Activated CD4-positive, alpha-beta memory T cell treated with anti-CD3 and anti-CD28 coated beads for 36 hours (primary cell): ENCODE measurements at places on chromosomes 13 and 19. TPM values are rescaled to one million over a fixed set of nuclear protein-coding genes. Genes with fewer than 3 reads are reported as not detected.

The NKG7 gene
- total RNA-seq = 149 TPM

- no peak for DNase-seq
These were observed 2101.7 kb upstream of the PCDH20 start for GRCh38 chr13:63517371-63517770.

The RPL21 gene
- 1,539 TPM for total RNA-seq

DNA sequence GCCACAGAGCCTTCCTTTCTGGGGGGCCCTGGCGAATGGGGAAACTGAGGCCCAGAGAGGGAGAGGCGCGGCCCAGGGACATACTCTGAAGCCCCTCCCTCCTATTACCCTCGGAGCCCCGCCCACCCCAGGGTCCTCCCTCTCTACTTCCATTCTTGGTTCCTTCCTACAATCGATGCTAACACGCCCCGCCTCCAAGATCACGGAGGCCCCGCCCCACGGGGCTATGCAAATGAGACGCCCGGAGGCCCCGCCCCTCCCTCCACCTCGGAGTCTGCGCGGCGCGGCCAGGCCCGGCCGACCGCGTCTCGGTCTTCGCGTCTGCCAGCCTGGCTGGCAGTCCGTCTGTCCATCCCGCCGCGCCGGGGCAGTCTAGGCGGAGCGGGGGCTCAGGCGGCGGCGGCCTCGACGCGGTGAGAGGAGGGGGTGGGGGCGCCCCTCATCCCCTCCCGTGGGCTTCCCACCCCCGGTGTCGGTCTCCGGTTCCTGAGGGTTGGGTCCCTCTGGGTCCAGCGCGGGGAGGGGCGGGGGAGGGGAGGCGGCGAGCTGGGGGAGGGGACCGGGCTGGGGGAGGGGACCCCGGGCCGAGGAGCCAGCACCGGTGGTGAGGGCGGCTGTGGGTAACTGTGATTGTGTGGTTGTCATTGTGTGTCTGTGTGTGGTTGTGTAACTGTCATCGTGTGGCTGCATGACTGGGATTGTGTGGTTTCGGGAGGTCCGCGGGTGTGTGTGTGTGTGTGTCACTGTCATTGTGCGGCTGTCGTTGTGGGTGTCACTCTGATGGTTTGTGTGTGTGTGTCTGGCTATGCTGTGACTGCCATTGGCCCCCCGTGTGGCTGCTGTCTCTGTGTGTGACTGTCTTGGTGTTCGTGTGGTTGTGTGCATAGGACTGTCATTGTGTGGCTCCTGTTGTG lies at the start of gene PLPPR2:
PLPPR2 (plus strand) TSS at position 273 of the 914 bp plus-strand sequence. CDS start 2,242 bp downstream, outside the sequence.
- DNase-seq = peak; percentile 90

The SEMA6B gene
- total RNA-seq = not detected

The IGFL1 gene
- total RNA-seq = not detected

- no peak for DNase-seq
These were observed 295.4 kb upstream of the MAB21L1 start for GRCh38 chr13:35771898-35772297.

- no peak for DNase-seq
These were observed 174.7 kb downstream of the GPC5 start for GRCh38 chr13:91572944-91573598.
